Stimulated activated naive CD4-positive, alpha-beta T cell treated with Interleukin-2 at 50 U/mL for 16 hours (primary cell): ENCODE measurements at places on chromosomes 3 and 15.

DNA sequence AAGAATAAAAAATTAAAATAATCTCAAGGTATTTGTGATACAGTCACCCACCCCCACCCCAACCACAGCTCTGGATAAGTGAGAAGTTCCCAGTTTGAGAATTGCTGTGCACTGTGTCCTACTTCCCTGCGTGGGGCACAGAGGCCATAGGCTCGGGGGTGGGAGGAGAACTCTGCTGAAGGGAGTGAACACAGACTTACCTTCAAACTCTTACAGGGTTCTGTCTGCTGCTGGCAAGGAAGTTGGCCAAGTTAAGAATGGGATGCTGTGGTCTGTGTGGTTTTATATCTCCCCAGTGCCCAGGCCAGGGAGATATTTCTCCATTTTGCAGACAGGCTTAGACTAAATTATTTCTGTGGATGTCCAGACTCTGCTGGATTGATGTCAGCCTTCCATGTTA, 37.6 kb downstream of the SPTSSB start:
- DNase-seq: no peak

- DNase-seq: no peak
These were observed 105.3 kb downstream of the THRB start for GRCh38 chr3:24389108-24390090.

DNA sequence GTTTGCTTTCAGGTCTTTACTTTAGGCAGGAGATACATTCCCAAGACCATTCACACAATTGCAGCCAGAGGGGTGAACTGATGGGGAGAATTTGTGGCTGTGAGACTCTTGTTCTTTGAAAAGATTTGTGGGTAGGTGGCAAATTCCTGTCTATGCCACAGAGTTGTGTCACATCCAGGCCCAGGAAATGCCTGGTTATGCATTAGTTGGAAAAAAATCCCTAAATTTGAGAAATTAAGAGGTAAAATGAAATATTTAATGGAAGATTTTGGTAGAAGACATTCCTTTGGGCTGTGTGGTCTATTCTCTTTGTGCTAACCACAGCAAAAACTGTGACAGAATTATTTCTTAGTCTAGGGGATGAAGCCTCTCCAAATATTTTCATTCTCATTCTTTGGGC, 28.8 kb downstream of the SAMMSON start:
- no peak for DNase-seq

GRCh38 chr3:53863145-53863544, 16.8 kb downstream of the IL17RB start:
- no peak for DNase-seq

DNA sequence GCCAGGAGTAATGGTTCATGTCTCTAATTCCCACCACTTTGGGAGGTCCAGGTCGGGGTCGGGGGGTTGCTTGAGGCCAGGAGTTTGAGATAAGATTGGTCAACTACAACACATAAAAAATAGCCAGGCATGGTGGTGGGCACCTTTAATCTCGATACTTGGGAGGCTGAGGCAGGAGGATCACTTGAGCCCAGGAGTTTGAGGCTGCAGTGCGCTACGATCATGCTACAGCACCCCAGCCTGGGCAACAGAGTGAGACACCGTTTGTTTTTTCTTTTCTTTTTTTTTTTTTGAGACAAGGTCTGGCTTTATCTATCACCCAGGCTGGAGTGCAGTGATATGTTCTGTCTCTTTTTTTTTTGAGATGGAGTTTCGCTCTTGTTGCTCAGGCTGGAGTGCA, 1.3 kb upstream of the VPS33B start:
- no peak for DNase-seq

GRCh38 chr15:70870051-70870450, 16.1 kb upstream of the LARP6 start:
- no peak for DNase-seq

GRCh38 chr3:41093476-41093875, 105.8 kb upstream of the CTNNB1 start:
- DNase-seq: no peak

- no peak for DNase-seq
These were observed 60.2 kb downstream of the IL16 start for GRCh38 chr15:81256916-81257315.

DNA sequence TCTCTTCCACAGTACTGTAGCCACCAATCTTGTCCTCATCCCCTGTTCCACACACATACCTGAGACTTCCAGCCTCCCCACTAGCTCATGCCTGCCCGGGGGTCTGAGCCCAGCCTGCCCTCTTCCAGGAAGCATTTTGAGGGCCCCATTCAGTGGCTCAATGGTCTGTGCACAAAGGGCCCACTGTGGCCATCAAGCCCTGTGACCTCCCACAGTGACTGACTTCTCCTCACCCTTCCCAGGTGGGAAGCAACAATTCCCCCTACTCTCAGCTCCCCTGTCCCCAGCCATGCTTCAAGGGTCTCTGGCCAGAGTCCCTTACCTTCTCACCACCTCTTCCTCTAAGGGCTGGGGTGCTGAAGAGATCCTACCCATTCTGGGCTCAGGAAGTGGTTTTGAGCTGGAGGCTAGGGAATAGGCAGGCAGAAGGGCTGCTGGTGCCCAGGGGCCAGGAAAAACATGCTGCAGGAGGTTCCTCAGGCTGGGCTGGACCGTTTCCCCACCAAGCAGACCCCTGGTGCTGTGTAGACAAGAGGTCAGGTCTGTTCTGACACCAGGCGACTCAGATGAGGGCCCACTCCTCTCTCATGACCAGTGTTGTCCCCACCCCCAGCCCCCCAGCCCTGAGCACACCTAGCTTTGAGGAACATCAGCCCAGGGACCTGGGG, 3.0 kb upstream of the KLF15 start:
- no peak for DNase-seq

- DNase-seq: no peak
These were observed 39.7 kb downstream of the SEMA5B start for GRCh38 chr3:122987736-122988319.

DNA sequence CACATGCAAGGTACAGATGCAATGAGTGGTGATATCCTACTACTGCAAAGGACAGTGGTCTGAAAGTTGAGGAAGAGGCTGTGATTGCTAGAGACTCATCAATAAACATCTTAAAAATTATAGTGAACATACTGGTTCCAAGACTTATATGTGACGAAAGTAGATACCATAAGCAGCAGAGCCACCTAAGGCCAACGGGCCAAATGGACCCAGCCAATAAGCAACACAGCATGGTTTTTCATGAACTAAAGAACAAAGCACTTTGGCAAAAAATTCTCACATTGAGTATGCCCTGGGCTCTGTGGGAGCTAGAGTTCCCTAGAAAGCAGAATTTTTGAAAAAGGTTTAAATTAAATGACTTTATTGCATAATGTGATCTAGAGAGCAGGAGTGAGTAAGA, 272.1 kb downstream of the SI start:
- DNase-seq: no peak

DNA sequence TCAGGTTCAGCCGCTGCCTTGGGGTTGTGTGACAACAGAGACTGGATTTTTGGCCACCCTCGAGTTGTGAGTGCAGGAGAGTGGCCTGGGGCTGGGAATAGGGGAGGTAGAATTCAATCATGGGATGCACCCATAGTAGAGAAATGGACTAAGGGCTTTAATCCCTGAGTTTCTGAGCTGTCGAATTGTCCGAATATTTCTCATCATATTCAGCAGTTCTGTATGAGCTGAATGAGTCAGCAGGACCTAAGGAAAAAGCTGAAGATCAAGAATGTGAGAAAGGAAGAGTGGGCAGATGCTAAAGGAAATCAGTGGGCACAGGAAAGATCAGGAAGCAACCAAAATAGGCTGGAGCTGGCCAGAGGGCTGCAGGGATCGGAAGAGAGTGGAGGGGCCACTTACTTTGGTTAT, 44.4 kb upstream of the SACM1L start:
- DNase-seq: no peak

DNA sequence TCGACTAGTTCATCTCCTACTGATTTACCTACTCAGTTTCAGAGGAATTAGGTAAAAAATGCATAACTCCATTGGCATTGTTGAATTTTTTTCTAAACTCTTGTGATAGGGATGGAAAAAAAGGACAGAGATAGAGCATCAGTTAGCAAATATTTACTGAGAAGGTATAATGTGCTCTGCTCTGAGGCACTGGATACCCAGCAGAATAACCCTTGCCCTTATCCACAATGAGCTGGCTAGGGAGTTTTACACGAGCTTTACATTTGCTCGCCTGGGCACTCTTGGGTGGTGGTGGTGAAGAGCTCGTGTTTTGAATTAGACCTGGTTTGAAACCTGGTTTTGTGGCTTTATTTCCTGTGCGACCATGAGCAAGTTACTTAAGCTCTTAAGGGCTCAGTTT, 149.6 kb downstream of the RORA start:
- DNase-seq: no peak

DNA sequence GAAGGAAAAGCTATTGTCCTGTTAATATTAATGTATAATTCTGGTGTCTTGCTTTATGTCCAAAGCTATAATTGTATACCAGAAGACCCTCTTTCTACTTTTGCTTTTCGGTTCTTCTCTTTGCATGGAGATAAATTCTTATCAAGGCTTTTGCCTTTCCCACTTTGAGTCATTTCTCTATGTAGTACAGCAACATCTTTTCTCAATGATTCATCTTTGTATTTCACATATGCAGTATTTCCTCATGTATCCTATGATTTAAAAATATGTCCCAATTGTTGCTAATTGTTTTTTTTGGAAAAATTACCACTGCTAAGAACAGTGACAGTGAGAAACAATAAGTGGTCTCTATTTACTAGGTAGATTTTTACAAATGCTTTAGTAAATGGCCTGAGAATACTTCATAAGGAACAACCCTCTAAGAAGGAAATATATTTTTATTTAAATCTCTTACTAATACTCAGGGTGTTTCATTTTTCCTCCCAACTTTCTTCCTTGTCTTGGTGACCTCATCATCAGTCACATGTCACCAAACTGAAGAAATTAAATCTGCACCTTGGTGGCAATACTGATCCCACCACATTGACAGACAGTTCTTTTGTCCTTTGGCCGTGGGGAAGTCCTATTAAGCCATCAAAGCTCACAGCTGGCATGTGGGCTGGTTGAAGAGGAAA, 290.6 kb downstream of the SATB1 start:
- DNase-seq: no peak

DNA sequence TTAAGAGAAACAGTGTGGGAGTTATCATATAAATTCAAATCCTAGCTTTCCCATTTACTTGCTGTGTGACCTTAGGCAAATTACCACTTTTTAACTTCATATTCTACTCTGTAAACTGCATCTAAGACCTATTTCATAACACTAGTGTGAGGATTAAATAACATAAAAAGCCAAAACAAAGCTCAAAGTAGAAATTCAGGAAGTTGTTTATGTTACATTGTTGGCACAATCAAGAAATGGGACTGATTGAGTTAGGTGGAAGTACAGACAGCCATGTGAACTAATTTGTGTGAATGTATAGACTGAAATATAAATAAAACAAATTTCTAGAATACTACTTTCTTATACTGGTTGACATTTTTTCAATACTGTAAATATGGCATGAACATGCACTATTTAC, 131.7 kb downstream of the STAG1 start:
- no peak for DNase-seq
